ENCODE measurements at places on chromosomes 1 and 21.
A peak's percentile ranks its signal among the peaks of the same experiment; 100 is the strongest.

DNA sequence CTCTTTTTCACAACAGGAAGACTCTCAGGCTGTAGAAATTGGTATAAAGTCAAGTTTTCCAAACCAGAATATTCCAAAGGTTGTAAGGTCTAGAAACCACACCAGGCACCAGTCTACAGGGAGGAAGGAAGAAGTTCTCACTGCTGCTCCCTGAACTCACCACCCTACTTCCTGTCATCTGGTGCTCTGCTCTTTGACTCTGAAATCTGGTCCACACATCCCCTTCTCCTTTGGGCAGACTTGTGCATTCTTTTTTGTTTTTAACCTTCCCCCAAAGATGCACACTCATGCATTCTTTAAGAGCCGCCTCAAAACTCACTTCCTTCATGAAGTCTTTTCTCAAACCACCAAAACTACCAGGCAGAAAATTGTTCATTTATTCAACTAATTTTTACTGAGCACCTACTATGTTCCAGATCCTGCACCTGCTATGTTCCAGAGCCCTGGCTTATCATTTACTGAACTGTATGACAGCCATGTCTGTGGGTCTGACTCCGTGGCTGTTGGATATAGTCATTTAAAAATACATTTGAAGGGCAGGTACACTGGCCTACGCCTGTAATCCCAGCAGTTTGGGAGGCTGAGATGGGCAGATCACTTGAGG is 30.1 kb upstream of the EPS15 start:
- no peak for DNase-seq

GRCh38 chr1:29749024-29749945 is 513.0 kb downstream of the PTPRU start:
- DNase-seq, result no peak

GRCh38 chr1:91751275-91751674 is 134.7 kb downstream of the TGFBR3 start:
- no peak for DNase-seq

DNA sequence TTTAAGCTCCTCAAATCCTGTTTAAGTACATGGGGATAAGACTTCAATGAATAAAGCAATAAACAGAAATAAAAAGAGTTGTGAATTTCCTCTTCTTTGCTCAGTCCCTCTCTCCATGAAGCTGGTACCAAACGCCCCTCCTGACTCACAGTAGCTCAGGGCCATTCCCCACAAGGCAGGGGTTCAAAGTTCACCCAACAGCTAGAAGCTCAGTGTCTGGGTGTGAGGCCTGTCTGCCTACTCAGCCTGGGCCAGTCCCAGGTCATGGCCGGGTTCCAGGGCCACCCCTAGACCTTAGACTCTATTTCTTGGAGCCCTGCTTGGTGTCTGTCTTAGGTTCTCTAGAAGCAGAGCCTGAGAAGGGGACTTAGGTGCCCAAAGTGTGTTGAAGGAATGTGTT is 251.5 kb downstream of the GRIK3 start:
- no peak for DNase-seq

GRCh38 chr21:37219761-37220432 is 47.2 kb downstream of the VPS26C start:
- DNase-seq, result no peak

DNA sequence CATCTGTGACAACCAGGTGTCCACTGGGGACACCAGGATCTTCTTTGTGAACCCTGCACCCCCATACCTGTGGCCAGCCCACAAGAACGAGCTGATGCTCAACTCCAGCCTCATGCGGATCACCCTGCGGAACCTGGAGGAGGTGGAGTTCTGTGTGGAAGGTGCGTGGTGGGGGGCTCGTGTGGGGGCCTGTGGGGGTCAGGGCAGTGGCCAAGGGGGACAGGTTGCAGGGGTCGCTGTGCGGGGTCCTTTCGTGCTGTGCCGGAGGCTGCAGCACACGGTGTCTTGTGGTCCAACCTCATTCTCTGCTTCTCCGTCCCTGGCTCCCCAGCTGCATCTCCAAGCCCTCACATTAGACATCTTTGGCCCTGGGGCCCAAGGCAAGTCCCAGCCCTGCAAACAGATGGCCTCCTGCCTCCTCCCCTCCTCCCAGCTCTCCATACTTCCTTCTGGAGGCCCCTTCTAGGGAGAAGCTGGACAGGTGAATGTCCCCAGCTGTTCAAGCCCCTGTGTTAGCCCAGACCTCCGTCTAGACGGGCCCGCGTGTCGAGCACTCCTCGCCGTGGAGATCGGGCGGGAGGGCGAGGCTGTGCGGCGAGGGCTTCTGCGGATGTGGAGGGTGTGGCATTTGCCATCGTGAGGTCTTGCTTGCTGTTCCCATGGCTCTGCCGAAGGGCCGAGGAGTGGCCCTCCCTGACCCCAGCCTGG is 2.5 kb downstream of the AGRN start:
- no peak for DNase-seq

DNA sequence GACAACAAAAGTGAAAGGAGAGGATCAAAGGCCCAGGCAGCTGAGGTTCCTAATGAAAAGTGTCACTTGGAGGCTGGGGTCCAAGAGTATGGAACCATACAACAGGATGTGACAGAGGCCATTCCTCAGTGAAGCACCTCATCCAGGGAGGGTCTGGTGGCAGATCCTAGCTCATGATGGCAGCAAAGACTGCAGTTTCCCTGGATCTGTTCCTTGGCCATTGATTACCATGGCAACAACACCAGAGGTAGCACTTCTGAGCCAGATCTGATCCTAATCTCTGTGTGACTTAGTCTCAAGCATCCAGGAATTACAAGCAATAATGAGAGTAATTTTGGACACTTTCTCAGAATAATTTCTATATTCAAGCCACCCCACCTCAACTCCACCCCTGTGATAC is 12.9 kb downstream of the FAM177B start:
- DNase-seq, result no peak

- peak; percentile 13 for DNase-seq
Measured at GRCh38 chr21:34745557-34746255, 76.9 kb downstream of the CLIC6 start.

- no peak for DNase-seq
Measured at GRCh38 chr1:145805057-145805456, 18.8 kb downstream of the RNF115 start.

DNA sequence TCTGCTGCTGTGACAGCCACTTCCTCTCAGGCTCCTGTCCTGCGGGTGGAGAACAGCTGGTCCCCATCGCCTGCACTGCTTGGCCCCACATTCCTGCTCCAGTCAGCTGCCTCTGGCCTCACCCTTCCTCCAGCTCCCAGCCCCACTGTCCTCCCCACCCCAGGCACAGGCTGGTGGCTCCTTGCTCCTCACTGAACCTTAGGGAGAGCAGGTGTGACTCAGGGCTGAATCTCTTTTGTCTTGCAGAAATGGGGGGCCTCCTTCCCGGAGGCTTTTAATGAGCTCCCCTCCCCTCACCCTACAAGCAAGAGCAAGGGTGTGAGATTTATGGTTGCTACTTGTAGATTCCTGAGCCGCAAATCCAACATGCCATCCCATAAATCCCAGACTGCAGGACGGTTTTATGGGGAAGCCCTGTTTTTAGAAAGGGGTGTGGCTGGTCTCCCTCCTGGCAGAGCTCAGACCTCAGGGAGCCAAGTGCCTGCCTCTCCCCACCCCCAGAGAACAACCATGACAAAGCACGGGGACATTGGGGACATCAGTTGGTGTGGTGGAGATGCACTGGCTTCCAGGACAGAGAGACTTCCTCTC is 15.2 kb downstream of the CDK18 start:
- no peak for DNase-seq

- no peak for DNase-seq
Measured at GRCh38 chr1:101884621-101885020, 112.1 kb downstream of the OLFM3 start.

DNA sequence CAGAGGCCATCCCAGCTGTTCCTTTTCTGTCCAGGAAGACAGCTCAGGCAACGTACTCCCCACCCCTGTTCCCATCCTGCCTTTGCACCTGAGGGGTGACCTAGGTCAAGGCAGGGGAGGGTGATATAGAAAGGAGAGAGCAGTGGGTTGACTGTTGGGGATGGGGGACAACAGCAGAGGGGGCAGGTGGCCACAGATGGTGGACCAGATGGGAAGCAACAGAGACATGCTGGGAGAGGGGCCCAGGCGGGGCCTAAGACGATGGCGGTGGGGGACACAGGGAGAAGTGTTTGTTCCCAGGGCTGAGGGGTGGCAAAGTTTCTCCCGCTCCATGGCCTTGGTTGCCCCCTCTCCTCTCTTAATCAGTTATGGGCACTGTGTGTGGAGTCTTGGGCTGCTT is 6.3 kb downstream of the CELSR2 start:
- no peak for DNase-seq

DNA sequence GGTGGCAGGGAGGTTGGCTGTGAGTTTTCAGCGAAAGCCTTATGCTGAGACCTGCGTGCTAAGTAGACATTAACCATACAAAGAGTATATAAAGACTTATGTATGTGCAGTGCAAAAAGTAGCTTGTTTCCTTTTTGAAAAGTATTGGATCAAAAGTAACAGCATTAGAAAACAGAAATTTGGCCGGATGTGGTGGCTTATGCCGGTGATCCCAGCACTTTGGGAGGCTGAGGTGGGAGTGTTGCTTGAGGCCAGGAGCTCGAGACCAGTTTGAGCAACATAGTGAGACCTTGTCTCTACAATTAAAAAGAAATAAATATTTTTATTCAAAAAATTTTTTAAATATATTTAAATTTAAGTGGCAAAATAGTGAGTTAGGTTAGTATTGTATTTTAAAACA is 2.2 kb downstream of the RPAP2 start:
- no peak for DNase-seq

DNA sequence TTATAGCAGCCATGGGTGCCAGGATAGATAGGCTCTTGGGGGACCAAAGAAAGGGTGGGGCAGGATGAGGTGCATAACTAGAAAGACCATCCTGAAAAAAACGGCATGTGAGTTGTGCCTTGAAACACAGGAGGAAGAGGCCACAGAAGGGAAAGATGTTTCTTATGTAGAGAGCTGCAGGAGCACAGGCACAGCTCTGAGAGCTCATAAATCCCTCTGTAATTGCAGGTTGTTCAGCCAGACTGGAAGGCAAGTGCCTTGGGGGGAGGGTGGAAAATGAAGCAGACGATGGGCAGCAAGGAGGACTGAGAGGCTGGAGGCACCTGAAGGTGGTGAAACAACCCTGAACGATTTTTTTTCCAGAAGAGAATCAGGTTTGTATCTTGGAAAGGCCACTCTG is 170.7 kb downstream of the NR5A2 start:
- DNase-seq, result no peak

- DNase-seq, result no peak
Measured at GRCh38 chr1:162272419-162272818, 104.2 kb downstream of the SPATA46 start.

- no peak for DNase-seq
Measured at GRCh38 chr1:228958121-228958520, 222.8 kb downstream of the RHOU start.

- DNase-seq, result no peak
Measured at GRCh38 chr1:24929398-24930259, 447 bp downstream of the RUNX3 start.

GRCh38 chr1:31715087-31715872 is 11.5 kb upstream of the COL16A1 start:
- no peak for DNase-seq

GRCh38 chr1:27318136-27318535 is 3.8 kb upstream of the TMEM222 start:
- DNase-seq, result no peak

DNA sequence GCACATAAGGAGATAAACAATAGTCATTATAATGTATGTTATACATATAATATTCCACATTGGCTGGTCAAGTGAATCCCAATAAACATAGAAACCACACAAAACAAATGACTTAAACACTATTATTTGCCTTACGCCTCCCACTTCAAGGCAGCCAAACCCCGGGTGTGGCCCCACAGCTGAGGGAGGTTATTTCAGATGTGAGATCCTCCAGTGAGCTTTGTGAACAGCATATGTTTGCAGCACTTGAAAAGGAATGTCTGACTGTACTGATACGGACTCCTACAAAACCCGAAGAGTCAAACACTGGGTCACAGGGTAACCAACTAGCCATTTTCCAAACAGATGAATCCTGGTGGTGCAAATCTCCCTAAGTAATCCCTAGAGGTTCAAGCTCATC is 27.1 kb upstream of the DISP1 start:
- DNase-seq, result no peak

DNA sequence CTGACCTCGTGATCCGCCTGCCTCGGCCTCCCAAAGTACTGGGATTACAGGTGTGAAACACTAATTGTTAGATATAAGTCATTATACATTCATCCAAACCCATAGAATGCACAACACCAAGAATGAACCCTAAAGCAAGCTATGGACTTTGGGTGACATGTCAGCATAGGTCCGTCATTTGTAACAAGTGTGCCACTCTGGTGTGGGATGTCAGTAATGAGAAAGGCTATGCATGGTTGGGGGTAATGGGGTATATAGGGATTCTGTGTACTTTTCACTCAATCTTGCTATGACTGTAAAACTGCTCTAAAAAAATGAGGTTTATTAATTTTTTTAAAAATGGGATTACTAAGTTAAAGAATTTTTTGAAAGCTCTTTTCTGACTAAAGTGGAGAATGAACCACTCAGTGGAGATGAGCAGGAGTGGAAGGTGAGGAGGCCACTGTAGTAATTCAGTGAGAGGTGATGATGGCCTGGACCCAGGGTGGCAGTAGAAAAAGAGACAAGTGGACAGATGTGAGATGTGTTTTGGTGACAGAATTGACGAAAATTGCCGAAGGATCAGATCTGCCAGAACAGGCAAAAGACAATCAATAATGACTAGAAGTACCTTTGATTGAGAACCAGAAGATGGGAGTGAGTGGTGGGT is 21.3 kb upstream of the S1PR1 start:
- DNase-seq, result no peak

DNA sequence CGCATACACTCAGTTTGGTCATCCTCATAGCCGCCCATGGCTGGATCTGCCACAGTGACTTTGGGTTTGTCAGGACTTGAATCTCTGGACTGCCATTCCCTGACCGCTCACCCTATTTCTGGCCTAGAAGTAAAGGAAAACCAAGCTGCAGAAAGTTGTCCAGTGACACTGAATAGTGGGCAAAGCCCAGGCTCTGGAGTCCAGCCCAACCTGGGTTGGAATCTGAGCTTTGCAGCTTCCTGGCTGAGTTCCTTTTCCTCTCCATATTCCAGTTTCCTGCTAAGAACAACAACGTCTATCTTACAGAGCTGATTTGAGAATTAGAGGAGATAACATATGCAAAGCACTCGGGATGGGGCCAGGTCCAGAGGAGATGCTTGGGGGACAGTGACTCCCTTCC is 15.6 kb upstream of the EIF4G3 start:
- DNase-seq, result no peak

GRCh38 chr1:3461934-3462275 is 7.4 kb downstream of the ARHGEF16 start:
- DNase-seq, result no peak
